ENCODE measurements at places on chromosomes 7 and 10.

DNA sequence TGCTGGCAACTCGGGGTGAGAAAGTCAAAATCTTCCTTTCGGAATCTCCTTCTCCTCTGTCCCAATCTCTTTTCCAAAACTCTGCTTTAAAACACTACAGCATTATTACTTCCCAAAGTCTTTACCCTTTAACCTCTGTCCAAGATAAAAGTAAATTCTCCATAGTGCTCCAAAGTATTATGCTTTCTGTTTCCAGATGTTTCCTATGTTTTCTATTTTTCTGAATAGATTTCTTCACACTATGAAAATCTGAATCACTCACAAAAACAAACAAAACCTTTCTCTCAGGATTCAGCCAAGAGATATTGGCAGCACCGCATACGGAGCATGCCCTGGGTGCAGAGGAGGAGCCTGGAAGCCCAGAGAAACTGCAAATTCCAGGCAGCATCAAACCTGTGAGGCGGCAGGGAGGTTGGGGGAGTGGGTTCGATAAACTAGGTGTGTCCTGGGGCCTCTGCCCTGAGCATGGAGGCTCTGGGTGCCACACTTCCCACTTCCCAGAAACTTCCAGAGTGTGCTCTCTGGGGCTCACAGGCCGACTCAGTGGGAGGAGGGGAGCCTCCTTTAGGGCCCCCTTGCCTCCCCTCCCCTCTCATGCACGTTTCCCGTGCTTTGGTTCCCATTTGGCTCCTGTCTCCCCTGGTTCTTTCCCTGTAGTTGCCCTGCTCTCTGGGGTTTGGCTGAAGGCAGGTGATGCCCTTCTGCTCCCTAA, 35.6 kb downstream of the VIPR2 start:
- DNase-seq, result no peak

GRCh38 chr7:124723012-124723411, 42.6 kb downstream of the GPR37 start:
- DNase-seq, result no peak

DNA sequence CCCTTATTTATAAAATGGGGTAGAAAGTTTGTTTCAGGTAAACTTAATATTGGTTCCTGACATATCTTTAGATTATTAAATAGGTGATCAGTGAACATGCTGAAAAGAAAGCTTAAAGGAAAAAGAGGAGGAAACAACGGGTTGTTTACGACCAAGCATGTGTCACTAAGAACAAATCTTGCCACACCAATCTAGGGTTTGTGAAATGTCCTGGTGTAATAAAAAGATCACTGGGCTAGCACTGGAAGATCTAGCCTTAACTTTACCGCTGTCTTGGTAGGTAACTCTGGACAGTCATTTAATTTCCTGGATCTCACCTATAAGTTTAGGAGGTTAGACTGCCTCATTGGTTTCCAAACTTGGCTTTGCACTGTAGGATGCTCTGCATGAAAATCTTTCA, 19.0 kb downstream of the VPS26A start:
- DNase-seq, result peak; percentile 28

- DNase-seq, result no peak
Observed at GRCh38 chr10:14414901-14415300, 84.2 kb upstream of the FRMD4A start.

GRCh38 chr7:101575168-101575567, 53.9 kb downstream of the MYL10 start:
- DNase-seq, result no peak

DNA sequence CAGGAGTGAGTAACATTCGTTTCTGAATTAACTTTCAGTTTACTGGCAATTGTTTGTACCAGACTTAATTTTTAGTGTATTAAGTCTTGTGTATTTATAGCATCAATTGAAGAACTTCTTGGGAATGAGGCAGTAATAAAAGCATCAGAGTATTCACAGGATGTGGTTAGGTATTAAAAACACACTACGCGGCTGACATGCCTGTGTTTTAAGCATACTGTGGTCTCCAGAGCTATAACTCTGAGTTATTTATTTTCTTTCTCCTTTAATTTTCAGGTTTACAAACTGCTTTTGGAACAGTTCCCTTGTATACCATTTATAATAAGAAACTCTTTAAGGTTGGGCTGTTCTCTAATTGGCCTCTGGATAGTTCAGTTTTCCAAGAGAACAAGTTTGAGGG, 626.1 kb upstream of the NRG3 start:
- DNase-seq, result no peak

DNA sequence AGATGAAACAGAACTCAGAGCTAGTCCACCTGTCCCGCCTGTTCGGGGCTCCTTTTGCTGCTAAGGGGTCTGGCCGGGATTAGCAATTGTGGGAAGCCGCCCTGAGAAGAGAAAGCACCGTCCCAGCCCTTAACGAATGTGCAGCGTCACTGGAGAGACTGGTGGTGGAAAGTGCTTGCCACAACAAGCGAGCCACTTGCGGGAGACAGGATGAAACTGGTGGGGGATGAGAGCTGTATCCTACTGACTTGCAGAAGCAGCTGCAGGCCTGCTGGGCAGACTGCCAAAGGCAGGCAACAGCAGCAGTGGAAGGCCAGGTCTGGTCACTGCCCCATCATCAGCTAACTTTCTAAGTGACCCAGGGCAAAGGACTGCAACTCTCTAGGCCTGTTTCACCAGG, 95.4 kb downstream of the FAM53B start:
- peak; percentile 96 for DNase-seq

DNA sequence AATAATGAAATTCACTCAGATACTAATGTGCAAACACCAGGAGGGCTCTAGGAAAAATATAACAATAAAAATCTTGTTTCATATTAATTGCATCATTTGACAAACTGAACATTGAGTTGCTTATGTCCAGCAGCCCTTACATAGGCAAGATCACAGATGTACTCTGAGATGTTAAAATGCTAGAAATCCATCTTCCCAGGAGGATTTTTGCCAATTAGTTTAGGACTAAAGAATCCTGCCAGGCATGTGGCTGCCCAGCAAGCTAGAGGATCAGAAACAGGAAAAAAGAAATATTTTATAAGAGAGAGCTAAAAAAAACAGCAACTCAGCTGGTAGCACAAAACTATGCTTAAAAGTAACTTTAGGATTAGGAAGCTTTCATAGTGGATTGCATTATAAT, 407.8 kb downstream of the NXPH1 start:
- no peak for DNase-seq

DNA sequence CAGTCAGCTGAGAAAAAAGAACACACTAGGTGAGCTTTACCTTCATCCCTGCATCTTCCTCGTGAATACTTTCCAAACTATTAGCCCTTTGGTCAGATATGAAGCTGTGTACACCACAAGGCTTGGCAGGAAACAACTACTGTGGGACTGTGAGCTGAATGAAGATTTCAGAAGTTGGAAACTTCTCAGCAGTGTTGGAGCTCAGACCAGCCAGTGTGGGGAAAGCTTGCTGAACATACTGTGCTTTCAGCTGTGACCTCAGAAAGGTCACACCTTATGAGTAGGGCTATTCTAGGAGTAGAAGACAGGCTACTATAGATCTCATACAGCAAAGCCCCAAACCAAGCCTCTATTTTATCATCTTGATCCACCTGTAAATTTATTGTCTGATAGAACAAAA, 123.6 kb downstream of the EXOC4 start:
- DNase-seq, result no peak

DNA sequence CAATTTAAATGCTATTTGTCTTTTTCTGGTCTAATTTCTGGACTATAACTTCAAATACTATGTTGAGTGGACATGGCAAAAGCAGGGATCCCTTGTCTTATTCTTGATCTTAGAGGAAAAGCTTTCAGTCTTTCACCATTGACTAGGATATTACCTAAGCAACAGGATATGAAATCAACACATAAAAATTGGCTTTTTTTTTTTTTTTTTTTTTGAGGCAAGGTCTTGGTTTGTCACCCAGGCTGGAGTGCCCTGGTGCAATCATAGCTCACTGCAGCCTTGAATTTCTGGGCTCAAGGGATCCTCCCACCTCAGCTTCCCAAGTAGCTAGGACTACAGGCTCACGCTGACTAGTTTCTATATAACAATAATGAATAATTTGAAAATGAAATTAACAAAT, 90.8 kb downstream of the JMJD1C start:
- no peak for DNase-seq

GRCh38 chr7:142669074-142669654, 80.1 kb upstream of the PRSS1 start:
- DNase-seq, result peak; percentile 29

DNA sequence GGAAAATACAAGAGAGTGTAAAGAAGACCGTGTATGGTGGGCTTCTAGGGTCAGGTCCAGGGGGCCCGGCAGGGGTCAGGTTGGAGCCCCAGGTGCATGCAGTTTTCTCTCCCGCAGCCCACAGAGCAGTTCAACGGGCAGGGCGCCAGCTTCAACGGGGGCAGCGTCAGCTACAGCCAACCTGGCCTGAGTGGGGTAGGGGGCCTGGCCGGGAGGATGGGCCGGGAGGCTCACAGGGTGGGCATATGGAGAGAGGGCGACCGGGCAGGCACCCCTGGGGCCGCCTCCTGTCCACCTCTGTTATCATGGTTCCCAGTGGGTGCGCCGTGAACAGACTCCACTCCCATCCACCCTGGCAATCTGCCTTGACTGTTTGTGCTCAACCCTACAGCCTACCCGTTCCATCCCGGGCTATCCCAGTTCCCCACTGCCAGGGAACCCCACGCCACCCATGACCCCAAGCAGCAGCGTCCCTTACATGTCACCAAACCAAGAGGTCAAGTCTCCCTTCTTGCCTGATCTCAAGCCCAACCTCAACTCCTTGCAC, 11.5 kb downstream of the ZMIZ2 start:
- DNase-seq, result no peak

DNA sequence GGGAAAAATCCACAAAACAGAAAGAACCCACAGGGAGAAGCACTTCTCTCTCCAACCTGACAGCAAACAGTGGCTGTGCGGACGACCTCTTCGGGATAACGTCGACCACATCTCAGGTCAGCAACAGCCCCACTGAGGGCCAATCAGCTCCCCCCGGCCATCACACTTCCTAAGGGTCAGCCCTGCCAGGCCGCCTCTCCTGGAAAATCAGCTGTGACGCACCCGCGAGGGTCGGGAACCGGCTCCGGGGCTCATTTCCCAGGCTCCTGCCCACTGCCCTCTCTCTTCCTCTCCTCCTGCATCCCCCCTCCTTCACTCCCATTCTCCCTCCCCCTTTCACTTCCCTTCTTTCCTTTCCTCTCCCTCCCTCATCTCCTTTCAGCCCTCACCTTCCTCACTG, 118.3 kb downstream of the DIP2C start:
- no peak for DNase-seq

DNA sequence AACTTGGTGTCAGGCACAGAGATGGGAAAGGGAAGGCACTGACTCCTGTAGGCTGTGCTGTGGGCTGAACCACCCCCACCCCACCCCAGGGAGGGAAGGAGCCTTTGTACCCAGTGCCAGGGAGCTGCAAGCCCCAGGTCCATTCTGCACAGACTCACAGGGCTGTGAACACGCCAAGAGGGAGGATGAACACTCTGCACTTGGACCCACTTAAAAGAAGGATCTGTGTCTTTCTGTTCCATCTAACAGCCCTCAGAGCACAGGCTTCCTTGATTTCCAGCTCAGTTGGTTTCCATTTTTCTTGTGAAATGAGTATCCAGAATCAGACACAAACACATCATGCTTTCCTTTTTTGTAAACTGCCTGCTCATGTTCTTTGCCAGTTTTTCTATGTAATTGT, 84.9 kb downstream of the GRB10 start:
- DNase-seq, result no peak

DNA sequence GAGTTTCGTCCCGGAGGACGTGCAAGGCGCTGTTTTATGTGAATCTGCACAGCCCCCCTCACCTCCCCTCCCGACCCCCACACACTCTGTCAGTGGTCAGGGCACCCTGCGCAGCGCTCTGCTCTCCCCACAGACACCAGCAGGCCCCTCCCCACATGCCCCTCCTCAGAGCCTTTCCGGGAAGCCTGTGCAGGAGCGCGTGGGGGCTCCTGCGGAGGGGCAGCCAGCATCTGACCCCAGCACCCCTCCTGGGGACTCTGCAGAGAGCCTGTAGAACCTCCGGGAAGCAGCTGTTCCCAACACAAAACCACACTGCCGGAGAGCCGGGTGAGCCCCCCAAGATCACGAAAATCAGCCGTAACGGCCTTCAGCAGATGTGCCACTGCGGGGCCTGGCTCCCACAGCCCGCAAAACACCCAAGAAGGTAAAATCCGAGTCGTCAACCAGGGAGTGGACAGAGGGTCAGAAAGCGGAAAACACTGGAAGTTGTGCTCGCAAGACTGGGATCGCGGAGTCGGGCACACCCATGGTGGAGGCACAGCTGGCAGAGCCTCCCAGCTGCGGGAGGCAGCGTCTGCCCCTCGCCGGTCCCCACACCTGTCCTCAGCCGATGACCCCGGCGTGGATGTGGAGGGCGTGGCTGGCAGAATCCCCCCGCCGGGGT, 53.8 kb upstream of the PDGFA start:
- DNase-seq, result no peak

- peak; percentile 37 for DNase-seq
Observed at GRCh38 chr10:50577681-50578350, 45.9 kb downstream of the SGMS1 start.

DNA sequence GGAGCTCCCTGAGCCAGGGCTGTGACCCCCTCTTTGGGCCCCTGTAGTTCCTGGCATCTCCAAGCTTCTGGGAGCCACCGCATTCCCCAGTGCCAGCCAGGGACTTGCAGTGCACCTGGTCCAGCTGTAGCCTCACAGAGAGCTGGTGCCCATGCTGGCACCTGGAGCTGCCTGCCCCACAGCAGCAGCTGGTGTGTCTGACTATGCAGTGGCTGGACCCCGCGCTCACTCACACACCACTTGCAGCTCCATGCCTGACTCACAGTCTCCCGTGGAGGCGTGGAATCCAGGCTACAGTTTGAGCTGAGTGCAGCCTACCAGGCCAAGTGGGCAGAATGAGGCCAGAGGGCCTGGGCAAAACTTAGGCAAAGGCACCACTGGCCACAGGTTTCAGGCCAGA, 102.2 kb upstream of the NAMPT start:
- no peak for DNase-seq

DNA sequence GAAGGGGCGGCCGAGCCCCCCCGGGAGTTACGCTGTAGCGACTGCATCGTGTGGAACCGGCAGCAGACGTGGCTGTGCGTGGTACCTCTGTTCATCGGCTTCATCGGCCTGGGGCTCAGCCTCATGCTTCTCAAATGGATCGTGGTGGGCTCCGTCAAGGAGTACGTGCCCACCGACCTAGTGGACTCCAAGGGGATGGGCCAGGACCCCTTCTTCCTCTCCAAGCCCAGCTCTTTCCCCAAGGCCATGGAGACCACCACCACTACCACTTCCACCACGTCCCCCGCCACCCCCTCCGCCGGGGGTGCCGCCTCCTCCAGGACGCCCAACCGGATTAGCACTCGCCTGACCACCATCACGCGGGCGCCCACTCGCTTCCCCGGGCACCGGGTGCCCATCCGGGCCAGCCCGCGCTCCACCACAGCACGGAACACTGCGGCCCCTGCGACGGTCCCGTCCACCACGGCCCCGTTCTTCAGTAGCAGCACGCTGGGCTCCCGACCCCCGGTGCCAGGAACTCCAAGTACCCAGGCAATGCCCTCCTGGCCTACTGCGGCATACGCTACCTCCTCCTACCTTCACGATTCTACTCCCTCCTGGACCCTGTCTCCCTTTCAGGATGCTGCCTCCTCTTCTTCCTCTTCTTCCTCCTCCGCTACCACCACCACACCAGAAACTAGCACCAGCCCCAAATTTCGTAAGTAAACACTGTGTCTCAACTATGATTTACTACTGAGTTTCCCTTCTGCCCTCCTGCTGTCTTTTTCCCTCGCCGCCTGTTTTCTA, 666 bp downstream of the NRG3 start:
- no peak for DNase-seq
